Epithelial cell of alveolus of lung (primary cell): ENCODE measurements at places on chromosomes 6 and 20. TPM values are rescaled to one million over a fixed set of nuclear protein-coding genes. Genes with fewer than 3 reads are reported as not detected.

LPIN3 gene
- 3.4 and 13.9 TPM in 2 replicates for total RNA-seq

OR2B6 gene
- total RNA-seq, result not detected in 2 replicates

GMNN gene
- total RNA-seq, result 14.7 and 26.9 TPM in 2 replicates

CCN6 gene
- total RNA-seq, result not detected in 2 replicates

LY6G6D gene
- total RNA-seq, result not detected in 2 replicates

C6orf141 gene
- 1.6 and 3.2 TPM in 2 replicates for total RNA-seq

TEAD3 gene
- total RNA-seq, result 29.6 and 33.4 TPM in 2 replicates

RHAG gene
- total RNA-seq, result not detected in 2 replicates

VGLL2 gene
- total RNA-seq, result not detected in 2 replicates

PDYN gene
- not detected in 2 replicates for total RNA-seq

FAM162B gene
- total RNA-seq, result 31.2 and 45.2 TPM in 2 replicates

HSPA1B gene
- 56.9 and 72.9 TPM in 2 replicates for total RNA-seq

KIF25 gene
- 0.56 TPM in 1 of 2 replicates, not detected in the other for total RNA-seq

SAPCD1 gene
- total RNA-seq, result not detected in 2 replicates

ULBP2 gene
- 0.24 and 4.4 TPM in 2 replicates for total RNA-seq
